ENCODE measurements at places on chromosomes 13 and 19.

- no peak overlapping the region for H3K27ac ChIP-seq
- no peak for DNase-seq
- no peaks in the 10 kb centered on the region for H3K36me3 ChIP-seq
- H3K27me3 ChIP-seq = no peaks in the 10 kb centered on the region
- no peaks in the 10 kb centered on the region for H3K4me1 ChIP-seq
- no peak overlapping the region for H3K4me3 ChIP-seq
Observed at GRCh38 chr13:107293924-107294323, 726.0 kb upstream of the ARGLU1 start.

- H3K36me3 ChIP-seq = no peaks in the 10 kb centered on the region
- DNase-seq = no peak
- H3K27ac ChIP-seq = no peak overlapping the region
- H3K4me1 ChIP-seq = peaks cover 27% of the 10 kb centered on the region
Observed at GRCh38 chr13:99980824-99981734, 505 bp upstream of the ZIC2 start.

DNA sequence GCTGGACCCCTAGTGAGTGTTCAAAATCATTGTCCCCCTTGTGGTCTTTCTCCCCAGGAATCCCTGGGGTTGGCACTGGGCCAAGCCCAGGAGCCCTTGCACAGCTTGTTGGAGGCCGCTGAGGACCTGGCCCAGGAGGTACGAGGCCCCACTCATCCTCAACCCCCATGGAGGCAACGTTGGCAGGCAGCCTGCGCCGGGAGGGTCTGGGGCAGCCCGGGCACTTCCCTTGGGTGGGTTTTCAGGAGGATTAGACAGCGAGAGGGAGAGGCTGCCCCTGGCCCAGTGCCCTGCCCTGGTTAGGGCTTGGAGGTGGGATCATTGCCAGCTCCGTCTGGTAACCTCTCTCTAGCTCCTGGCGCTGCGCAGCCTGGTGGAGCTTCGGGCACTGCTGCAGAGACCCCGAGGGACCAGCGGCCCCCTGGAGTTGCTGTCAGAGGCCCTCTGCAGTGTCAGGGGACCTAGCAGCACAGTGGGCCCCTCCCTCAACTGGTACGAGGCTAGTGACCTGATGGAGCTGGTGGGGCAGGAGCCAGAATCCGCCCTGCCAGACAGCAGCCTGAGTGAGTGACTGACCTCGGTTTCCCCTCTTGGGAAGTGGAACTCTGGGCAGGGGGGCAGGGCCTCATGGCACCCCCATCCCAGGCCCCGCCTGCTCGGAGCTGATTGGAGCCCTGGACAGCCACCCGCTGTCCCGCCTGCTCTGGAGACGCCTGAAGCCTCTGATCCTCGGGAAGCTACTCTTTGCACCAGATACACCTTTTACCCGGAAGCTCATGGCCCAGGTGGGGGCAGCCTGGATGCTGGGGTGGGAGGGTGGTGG, 3.0 kb downstream of the ABCA7 start:
- H3K36me3 ChIP-seq = peaks cover 13% of the 10 kb centered on the region
- peaks cover 35% of the 10 kb centered on the region for H3K4me1 ChIP-seq
- no peak overlapping the region for H3K4me3 ChIP-seq
- H3K27me3 ChIP-seq = no peaks in the 10 kb centered on the region
- peak overlapping the region; percentile 31 for H3K27ac ChIP-seq
- no peak for DNase-seq

DNA sequence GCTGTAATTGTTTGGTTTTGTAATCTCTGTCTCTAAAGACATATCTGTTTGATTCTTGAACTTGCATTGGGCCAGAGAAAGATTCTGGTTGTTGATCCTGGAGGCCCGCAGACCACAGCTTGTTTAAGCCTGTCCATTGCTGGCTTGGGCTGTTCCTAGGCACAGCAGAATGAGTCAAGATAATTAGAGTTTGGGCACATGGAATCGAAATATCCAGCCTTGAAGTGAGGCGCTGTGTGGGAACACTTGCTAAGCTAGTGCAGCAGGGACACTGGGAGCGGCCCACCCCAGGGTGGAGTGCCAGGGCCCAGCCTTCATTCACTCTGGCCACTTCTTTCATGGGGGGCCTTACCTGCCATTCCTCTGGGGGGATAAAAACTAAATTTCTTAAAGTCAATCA, 219.7 kb downstream of the LMO7 start:
- DNase-seq = no peak
- no peak overlapping the region for H3K27ac ChIP-seq
- H3K4me3 ChIP-seq = no peak overlapping the region
- no peaks in the 10 kb centered on the region for H3K27me3 ChIP-seq
- no peaks in the 10 kb centered on the region for H3K4me1 ChIP-seq
- H3K36me3 ChIP-seq = no peaks in the 10 kb centered on the region

Measured in CD8-positive, alpha-beta memory T cell (primary cell).